ENCODE measurements at places on chromosomes 3 and 15. TPM values are rescaled to one million over a fixed set of nuclear protein-coding genes. Genes with fewer than 3 reads are reported as not detected.

Gene NTRK3
- total RNA-seq, result 5.4 TPM

Gene EXD1
- total RNA-seq, result not detected

Gene WDR76
- total RNA-seq, result 17.8 TPM

Gene IFT80
- total RNA-seq, result 41.9 TPM

Gene C3orf52
- 16.6 TPM for total RNA-seq

Gene DUOXA2
- total RNA-seq, result not detected

Gene SH3GL3
- total RNA-seq, result 21.1 TPM

Gene ARGFX
- not detected for total RNA-seq

Gene HACD2
- 29.9 TPM for total RNA-seq

Gene TIMP4
- 16.1 TPM for total RNA-seq

Gene ERICH6
- total RNA-seq, result not detected
